ENCODE measurements at places on chromosomes 5 and 9. TPM values are rescaled to one million over a fixed set of nuclear protein-coding genes. Genes with fewer than 3 reads are reported as not detected.

Gene PCDHGA9
- total RNA-seq: 5.6 TPM

Gene CCL27
- not detected for total RNA-seq

Gene PCDHGB7
- total RNA-seq: 12.2 TPM

Gene FAM170A
- total RNA-seq: not detected

Gene AIF1L
- total RNA-seq: 27.3 TPM

DNA sequence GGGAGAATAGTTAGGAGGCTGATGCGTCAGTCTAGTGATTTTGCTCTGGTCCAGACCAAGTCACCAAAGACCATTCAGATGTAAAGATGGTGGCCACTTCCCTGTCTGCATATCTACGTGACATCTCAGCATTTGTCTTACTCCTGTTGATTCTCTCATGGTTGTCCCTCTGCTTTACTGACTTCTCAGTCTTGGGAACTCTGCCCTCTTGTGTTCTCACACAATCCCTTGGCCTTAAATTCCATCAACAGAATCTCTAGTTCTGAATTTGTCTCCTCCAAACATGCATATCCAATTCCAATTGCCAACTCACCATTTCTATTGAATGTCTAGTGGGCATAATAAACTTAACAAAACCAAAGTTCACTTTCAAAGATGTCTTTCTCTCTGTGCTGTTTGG is 147.8 kb downstream of the SLC24A2 start:
- DNase-seq: no peak

DNA sequence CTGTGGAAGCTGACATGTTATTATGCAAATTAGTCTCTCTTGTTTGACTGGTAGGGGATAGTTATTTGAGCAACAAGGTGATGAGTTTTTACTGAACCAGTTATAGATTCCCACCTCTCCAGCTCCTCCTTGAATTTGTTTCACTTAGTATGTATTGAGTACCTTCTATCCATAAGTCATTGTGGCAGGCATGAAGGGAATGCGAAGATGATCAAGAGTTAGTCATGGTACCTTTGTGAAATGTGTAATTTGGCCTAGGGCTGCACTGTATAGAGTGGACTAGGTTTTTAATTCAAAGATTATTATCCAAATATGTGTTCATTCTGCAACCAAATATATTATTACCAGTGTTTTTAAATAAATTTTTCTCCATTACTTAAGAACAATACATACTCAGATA is 110.1 kb downstream of the HACD4 start:
- DNase-seq: no peak

- DNase-seq: no peak
These were observed 92.3 kb upstream of the PUM3 start for GRCh38 chr9:2936221-2936620.

DNA sequence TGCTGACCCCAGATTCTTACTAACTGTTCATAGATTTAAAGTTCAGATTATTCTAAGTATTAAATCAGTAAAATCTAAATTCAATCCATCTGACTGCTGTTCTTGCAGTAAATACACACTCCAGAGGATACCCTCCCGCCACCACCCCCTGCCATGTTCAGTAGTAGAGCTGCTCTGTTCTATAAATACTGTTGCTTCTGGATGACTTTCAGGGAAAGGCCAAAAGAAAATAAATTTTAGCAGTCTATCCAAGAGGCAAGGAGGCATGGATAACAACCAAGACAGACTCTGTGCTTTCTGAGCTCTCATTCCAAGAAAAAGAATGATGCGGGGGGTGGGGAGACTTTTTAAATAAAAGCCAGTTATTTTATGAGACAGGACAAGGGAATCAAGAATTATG is 115.1 kb downstream of the ADAMTS6 start:
- no peak for DNase-seq

- DNase-seq: no peak
These were observed 1.4 kb upstream of the WNK2 start for GRCh38 chr9:93182572-93182971.

- no peak for DNase-seq
These were observed 27.0 kb upstream of the FREM1 start for GRCh38 chr9:14937216-14937615.

GRCh38 chr9:101400120-101400519 is 1.5 kb downstream of the ZNF189 start:
- no peak for DNase-seq

DNA sequence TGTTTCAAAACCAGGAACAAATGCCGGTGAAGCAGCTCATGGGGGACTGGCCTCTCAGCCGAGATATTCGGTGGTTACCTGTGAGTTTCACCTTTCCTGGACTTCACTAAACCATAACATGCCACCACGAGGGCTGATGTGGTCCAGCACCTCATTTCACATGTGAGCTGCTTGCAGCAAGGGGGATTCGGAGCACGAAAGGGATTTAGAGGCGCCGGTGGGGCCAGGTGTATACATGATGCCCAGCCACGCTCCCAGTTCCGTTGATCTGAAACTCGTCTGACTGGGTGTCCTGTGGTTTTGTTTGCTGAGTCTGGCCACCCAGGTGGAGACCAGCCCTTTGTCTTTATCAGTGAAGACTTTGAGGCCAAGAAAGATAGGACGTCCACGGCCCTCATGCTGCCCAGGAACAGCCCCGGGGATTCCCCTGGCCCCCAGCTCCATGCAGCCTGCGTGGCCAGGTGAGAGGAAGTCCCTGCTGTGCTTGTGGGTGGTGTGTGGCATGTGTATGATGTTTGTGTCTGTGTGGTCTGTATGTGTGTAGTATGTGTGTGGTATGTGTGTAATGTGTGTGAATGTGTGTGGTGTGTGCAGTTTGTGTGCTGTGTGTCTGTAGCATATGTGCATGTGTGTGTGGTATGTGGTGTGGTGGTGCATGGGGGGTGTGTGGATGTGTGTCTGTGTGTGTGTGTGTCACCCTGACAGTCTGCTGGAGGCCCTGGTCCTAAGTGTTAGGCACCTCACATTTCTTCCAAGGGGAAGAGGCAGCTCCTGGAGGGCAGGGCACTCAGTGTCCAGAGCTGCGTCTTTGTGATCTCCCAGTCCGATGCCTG is 23.4 kb downstream of the PHF2 start:
- DNase-seq: peak; percentile 47

- peak; percentile 67 for DNase-seq
These were observed 33.7 kb upstream of the CSF1R start for GRCh38 chr5:150120062-150120441.

Measured in posterior vena cava (tissue), 2 donors.